AG08396 (cell line): ENCODE measurements at places on chromosomes 12 and 14.

GRCh38 chr14:81275305-81276072 is 54.7 kb upstream of the GTF2A1 start:
- DNase-seq, result no peak

DNA sequence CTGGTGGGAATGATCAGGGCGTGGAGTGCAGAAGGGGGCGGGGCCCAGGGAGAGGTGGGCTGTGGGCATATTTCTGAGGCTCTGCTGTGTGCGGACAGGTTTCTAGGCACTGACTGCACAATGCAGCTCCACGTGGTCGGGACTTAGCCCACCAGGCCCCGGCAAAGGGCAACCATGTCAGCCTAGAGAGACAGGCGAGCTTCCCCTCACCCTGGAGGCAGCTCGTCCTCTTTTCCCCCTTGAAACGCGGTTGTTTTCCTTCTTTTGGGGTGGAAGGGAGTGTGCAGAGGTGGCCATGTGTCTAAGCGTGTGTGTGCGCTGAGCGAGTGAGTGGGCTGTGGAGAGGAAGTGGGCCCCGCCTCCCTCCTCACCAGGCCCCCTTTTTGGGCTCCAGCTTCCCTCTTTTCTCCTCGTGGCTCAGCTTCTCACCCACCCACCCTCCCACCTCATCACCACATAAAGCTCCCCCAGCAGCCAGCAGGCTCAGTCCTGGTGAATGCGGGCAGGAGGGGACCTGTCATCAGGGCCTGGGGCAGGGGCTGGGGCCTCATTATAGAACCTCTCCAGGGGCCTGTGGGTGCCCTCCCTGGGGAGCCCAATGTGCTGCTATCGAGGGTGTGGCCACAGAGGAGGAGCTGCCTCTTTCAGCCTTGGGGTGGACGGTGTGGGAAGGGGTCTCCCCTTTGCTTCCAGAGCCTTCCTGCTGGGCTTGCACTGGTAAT is 22.0 kb downstream of the LRTM2 start:
- DNase-seq, result no peak

GRCh38 chr14:36363704-36364103 is 43.3 kb upstream of the MBIP start:
- no peak for DNase-seq

DNA sequence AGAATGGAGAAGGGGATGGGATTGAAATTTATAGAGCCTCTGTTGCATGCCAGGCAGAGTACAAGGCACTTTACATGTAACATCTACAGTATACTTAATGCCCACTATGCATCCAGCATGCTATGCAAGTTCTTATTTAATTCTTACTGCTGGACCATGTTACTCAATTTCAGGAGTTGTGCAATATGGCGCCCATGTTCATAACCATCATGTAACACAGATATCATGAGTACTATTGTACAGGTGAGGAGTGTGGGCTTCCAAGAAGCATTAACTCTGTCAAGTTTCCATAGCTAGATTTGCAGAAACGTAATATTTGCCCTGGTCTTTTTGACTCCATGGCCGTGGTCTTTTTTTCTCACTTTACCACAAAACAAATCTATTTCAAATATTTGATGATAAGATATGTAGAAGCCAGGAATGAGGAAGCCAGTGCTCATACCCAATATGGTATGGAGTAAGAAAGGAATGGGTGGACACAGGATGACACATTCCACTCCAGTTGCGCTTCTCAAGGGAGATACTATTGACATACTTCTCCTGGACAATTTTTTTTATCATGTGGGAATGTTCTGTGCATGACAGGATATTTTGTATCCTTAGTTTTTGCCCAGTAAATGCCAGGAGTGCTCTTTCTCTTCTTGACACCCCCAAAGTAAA is 191.8 kb downstream of the C12orf75 start:
- no peak for DNase-seq

DNA sequence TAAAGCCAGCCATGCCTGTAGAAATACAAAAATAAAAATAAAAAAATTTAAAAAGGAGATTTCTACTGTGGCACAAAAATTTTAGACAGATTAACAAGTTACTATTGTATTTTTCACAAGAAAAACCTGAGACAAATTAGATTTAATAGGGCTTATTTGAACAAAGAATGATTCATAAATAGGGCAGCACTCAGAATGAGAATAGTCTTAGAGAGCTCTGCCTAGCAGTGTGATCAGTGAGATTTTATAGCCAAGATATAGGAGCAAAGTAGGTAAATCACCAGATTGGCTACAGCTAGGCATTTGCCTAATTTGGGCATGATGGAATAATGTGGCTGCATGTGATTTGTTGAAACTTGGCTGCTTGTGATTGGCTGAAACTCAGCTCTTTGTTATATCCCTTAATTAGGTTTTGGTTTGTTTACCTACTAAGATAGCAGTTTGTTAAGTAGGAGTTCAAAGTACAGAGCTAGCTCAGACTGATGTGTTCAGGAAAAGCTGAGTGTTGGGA is 279.7 kb upstream of the TMTC1 start:
- no peak for DNase-seq

DNA sequence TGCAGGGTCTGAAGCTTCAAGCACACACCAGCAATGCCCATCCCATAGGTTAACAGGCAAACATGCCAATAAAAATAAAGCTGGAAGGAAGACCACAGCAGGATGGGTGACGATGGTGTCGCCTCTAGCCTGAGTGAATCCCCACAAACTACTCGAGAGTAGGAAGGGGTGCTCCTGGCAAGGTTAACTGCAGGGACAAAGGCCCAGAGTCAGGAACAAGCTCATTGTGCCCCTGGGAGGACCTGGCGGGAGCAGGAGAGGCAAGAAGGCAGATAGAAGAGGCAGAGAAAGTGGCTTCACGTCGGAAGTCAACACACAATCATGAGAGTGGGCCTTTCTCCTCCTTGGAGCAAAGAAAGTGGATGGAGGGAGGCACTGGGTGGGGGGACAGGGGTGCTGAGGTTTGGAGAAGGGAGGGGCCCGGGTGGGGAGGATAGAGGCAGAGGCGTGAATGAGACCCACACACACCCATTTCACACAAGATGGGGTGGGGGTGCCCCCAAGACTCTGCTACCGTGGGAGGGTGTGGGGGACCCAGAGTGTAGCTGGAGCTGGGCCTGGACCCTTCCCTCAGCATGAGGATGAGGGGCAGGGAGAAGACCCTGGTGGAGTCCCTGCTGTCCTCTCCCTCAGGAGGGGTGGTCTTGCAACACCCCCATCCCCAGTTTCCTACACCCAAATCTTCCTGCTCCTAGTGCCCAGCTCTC is 43.1 kb downstream of the DIO3 start:
- no peak for DNase-seq

- no peak for DNase-seq
Measured at GRCh38 chr12:25126746-25127145, 68.2 kb downstream of the DNAI7 start.

DNA sequence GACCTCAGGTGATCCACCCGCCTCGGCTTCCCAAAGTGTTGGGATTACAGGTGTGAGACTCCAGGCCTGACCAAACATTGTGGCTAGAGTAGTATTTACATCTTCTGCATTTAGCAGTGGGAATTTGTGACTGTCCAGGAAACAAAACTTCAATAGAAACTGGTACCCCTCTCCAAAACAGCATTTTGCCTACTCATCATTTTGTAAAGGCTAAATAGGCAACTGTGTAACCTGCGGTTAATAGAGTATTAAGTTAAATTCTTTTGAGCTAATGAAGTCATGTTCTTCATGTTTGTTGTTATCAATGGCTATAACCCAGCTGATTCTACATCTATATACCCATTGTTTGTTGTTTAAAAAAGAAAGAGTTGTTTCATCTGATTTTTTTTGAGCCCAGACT is 8.1 kb downstream of the CMAS start:
- DNase-seq, result no peak

DNA sequence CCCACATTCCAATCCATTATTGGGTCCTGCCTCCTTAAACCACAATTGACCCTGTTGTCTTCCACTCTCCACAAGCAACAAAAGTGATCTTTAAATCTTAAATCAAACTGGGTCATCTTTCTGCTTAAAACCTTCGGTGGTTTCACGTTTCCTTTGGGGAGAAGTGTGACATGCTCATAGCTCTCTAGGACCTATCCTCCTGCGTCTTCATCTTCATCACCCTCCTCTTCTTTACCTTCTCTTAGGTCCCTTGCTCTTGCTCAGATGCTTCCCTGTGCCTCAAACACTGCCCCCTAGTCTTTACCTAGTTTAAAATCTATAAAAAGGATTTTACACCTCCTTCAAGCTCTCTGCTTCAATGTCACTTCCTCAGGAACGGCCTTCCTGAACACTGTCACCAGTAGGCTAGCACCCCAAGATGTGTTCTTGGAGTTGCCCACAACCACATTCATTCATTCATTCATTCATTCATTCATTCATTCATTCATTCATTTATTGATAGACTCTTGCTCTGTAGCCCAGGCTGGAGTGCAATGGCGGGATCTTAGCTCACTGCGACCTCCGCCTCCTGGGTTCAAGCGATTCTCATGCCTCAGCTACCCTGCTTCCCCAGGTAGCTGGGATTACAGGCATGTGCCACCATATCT is 46.8 kb downstream of the GALNT4 start:
- no peak for DNase-seq

GRCh38 chr12:105083551-105084105 is 630 bp downstream of the ALDH1L2 start:
- DNase-seq, result peak; percentile 78

GRCh38 chr12:41968599-41968998 is 176.1 kb downstream of the GXYLT1 start:
- DNase-seq, result no peak

- DNase-seq, result no peak
Measured at GRCh38 chr14:102867826-102868580, 54.5 kb upstream of the AMN start.

GRCh38 chr14:22318951-22319350 is 270.1 kb downstream of the DAD1 start:
- DNase-seq, result no peak

DNA sequence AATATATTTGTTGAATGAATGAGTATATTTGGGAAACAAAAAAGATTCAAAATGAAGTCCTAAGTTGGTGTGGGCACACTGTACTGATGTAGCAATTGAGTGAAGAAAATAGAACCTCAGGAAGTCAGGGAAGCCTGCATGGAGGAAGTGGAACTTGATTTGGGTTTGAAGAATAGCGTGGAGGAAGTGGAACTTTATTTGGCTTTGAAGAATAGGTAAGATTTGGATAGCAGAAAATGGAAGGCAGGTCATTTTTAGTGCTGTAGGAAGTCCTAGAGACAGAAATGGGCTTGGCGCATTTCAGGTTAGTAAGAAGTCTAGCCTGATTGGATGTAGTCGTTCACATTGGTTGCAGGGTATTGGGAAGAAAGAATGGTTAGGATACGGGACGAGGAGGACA is 5.4 kb downstream of the C12orf75 start:
- no peak for DNase-seq

GRCh38 chr14:52314595-52315354 is 663 bp downstream of the PTGER2 start:
- DNase-seq, result peak; percentile 39

- DNase-seq, result no peak
Measured at GRCh38 chr12:94416613-94417012, 43.1 kb downstream of the CEP83 start.

DNA sequence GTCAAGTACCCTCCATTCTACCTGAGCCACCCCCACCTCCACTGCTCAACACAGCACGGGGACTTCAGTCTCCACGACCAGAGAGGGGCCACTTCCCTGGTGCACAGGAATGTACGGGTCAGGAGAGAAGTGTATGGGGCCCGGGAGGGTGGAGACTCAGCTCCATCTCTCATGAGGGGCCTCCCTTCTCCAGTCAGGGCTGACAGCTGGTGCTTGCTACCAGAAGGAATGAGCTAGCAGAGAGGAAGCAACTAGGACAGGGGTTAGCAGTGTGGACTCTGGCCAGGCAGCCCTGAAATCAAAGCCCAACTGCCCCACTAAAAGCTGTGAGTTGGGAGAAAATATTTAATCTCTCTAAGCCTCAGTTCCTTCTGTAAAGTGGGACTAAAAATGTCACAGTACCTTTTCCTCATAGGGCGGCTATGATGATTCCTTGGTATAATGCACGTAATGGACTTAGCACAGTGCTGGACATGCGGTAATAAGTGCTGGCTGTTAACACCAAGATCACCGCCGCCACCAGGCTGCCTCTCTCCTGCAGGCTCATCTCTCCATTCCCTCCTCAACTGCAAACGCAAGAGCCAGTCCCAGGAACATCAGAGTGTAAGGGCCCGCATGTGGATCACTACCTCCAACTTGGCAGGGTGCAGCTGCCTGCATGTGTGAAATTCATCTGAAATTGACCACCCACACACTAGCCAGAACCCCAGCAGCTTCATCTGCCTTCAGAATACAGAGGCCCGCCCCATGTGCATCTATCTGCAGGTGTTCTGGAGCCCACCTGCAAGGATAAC is 14.6 kb downstream of the ACTN1 start:
- DNase-seq, result no peak

- DNase-seq, result peak; percentile 48
Measured at GRCh38 chr12:12901158-12901791, 9.9 kb downstream of the GPRC5A start.

- DNase-seq, result no peak
Measured at GRCh38 chr12:67068204-67068731, 200.9 kb upstream of the CAND1 start.

DNA sequence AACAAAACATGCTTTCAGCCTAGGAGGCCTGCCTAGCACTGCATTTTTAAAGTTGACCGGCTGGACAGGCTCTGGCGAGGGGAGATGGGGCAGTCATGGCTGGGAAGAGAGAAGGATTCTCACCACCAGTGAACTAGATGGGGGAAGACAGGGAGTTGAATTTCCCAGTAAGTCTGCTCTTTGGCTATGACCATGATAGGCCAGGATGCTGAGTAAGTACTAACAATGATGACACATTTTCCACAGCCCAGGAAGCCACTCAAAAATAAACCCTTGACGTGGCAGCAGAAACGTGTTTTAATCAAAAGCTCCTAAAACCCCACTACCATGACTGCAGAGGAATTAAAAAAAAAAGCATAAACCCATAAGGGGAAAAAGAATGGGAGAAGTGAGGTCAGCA is 19.0 kb downstream of the KCTD10 start:
- DNase-seq, result peak; percentile 72

GRCh38 chr12:71195338-71195896 is 37.6 kb upstream of the TSPAN8 start:
- no peak for DNase-seq

DNA sequence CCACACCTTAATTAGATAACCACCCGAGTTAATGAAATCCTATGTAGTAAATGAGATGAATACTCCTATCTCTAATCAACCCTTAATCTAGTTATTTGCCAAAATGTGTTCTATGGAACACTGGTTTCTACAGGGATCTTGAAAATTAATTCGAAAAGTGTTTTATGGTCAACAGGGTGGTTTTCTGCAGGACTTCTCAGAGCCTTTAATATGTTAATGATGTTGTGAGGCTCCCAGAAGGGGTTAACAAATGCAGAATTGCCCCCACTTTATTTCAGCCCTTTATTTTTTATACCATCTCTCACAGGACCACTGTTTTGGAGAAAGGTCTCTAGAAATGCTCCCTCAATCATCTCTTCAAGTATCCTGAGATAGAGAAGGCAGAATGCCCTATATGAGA is 153.1 kb upstream of the RPH3A start:
- DNase-seq, result no peak

DNA sequence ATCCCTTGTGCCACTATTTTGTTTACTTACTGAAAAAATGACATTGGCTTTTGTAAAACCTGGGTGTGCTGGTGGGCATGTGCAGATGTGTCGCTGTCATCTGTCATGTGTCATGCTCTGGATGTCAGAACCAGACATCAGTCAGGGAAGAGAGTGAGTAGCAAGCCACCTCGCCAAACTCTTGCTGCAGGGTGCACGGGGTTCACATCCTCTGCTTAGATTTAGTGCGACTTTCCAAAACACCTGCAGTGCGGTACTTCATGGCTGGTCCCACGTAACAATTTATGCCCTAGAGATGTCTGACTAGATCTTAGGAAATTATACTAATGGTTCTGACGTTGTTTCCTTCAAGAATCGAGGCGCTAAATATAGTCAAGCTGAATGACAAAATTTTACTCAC is 106.7 kb downstream of the CRADD start:
- no peak for DNase-seq
